H54 (cell line): ENCODE measurements at places on chromosomes 1 and 21.

- peak; percentile 91 for DNase-seq
These were observed 114.2 kb upstream of the IPO9 start for GRCh38 chr1:201714542-201715329.

- DNase-seq: no peak
These were observed 138.4 kb downstream of the HIVEP3 start for GRCh38 chr1:41780322-41780721.

- no peak for DNase-seq
These were observed 12.1 kb upstream of the CTTNBP2NL start for GRCh38 chr1:112383759-112384370.

- DNase-seq: no peak
These were observed 106.4 kb downstream of the ZC3H11B start for GRCh38 chr1:219506473-219506899.

- no peak for DNase-seq
These were observed 157.7 kb downstream of the PIK3R3 start for GRCh38 chr1:45974541-45975269.

DNA sequence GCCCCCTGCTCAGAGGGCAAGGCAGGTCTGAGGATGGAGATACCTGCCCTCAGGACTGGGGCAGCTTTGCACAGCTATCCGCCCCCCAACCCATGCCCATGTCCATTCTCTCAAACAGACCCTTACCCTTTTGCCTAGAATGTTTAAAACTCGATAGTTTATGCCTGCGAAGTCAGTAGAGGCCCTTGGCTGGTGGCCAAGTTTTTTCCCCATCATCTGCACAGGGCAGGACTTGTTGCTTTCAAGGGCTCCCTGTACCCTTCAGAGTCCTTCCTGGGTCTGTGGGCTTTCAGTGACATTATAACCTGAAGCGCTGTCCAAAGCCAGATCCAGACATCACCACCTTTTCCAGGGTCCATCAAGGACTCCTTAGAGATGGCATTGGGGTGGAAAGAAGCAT, 148.7 kb upstream of the ZNF644 start:
- DNase-seq: no peak

GRCh38 chr1:201954263-201955008, 867 bp upstream of the TIMM17A start:
- no peak for DNase-seq
